ENCODE measurements at places on chromosomes 6 and 20. TPM values are rescaled to one million over a fixed set of nuclear protein-coding genes. Genes with fewer than 3 reads are reported as not detected.

DNA sequence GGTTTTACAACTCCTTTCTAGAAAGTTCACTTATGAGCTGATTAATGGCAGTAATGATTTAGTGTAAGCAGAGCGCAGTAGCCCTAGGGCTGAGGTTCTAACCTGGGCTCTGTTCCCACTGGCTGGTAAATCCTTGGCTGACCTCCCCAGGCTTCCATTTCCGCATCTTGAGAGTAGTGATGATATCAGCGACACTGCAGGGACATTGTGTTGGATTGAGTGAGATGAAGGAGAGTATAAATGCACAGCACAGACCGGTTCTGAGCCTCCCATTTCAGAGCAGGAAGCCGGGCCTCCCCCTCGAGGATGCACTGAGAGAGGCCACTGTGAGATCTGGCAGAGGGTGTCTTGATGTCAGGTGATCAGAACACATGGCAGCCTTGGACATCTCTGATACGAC is 477.2 kb upstream of the SULF2 start:
- no peaks in the 10 kb centered on the region for H3K4me1 ChIP-seq
- no peak overlapping the region for H3K4me3 ChIP-seq
- no peak overlapping the region for H3K27ac ChIP-seq
- no peaks in the 10 kb centered on the region for H3K36me3 ChIP-seq
- DNase-seq = no peak

DNA sequence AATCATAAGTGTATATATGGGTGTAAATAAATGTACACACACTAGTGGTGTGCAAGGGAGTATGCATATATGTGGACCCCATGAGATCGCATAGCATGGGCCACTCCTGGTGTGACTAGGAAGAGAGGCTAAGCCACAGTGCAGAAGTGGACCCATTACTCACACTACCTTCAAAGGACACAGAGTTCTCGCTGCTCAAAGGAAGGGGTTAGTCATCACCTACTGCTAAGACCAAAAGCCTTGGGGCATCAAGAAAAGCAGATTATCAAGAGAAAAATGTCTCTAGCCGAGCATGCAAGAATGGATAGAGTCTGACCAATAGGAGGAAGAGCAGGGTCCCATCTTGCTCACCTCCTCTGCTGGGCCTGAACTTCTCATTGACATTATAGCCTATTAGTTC is 195.5 kb downstream of the MAFB start:
- H3K4me1 ChIP-seq = no peaks in the 10 kb centered on the region
- no peak overlapping the region for H3K27ac ChIP-seq
- DNase-seq = no peak
- H3K4me3 ChIP-seq = no peak overlapping the region
- no peaks in the 10 kb centered on the region for H3K27me3 ChIP-seq

Gene TREM2
- 0.66 TPM for total RNA-seq

DNA sequence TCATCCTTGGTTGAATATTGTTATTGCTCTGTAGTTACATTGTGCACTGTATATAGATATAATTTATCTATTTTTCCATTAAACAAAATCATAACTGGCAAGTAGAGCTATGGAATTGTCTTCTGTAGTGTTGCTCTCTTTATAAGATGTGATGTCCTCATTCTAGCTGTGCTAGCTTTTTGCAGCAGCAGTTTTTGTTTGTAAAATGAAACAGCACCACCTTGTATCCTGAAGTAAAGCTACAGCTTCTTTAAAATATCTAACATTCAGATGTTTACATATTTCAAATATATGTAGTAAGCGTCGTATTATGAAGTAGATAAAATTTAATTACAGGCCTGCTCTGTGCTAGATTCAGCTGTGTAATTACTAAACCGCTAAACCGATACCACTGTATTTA is 328.8 kb upstream of the MANEA start:
- no peak for DNase-seq
- no peaks in the 10 kb centered on the region for H3K36me3 ChIP-seq
- no peaks in the 10 kb centered on the region for H3K4me1 ChIP-seq
- no peaks in the 10 kb centered on the region for H3K27me3 ChIP-seq

- H3K27me3 ChIP-seq = no peaks in the 10 kb centered on the region
- H3K36me3 ChIP-seq = no peaks in the 10 kb centered on the region
- no peak overlapping the region for H3K4me3 ChIP-seq
- no peak overlapping the region for H3K27ac ChIP-seq
- no peak for DNase-seq
These were observed 35.7 kb downstream of the MGME1 start for GRCh38 chr20:18004384-18005031.

GRCh38 chr6:125612345-125612846 is 137.0 kb upstream of the HEY2 start:
- H3K27ac ChIP-seq = peak overlapping the region; percentile 60
- no peak for DNase-seq
- no peaks in the 10 kb centered on the region for H3K36me3 ChIP-seq

Gene MTRF1L
- total RNA-seq = 30.9 TPM

- peaks cover 51% of the 10 kb centered on the region for H3K4me1 ChIP-seq
- no peak for DNase-seq
- H3K27me3 ChIP-seq = no peaks in the 10 kb centered on the region
- H3K27ac ChIP-seq = peak overlapping the region; percentile 60
- H3K4me3 ChIP-seq = no peak overlapping the region
- H3K36me3 ChIP-seq = peaks cover 49% of the 10 kb centered on the region
These were observed 46.1 kb upstream of the DSN1 start for GRCh38 chr20:36819659-36820058.

- peaks cover 14% of the 10 kb centered on the region for H3K4me1 ChIP-seq
- no peak for DNase-seq
- H3K36me3 ChIP-seq = no peaks in the 10 kb centered on the region
- no peak overlapping the region for H3K27ac ChIP-seq
- H3K27me3 ChIP-seq = peaks cover 98% of the 10 kb centered on the region
These were observed 4.9 kb downstream of the OVOL2 start for GRCh38 chr20:18052856-18053255.

Gene LRRN4
- 0.08 TPM for total RNA-seq

DNA sequence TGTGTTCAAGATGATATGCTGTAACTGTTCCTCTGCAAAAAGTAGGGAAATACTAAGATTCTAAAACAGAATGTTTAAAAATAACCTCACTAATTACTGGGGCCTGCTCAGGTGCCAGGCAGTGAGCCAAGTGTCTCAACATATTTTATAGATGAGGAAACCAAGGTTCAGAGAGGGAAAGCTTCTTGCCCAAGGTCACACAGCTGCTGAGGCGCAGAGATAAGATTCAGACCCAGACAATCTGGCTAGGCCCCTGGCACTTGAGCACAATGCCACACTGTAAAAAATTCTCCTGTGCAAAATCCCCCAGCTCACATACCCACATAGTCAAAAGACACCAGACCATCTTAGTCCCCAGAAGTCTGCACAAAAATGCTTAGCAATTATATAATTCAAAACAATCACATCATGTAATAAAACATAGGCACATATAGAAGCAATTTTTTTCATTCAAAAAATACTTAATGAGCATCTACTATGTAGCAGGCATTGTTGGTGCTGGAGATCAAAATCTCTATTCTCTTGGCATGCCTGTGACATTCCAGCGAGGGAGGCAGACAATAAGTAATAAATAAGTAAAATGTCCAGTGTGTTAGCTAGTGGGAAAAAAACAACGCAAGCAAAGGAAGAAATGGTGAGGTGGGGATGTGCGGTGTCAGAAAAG is 10.3 kb downstream of the PREX1 start:
- no peaks in the 10 kb centered on the region for H3K36me3 ChIP-seq
- no peaks in the 10 kb centered on the region for H3K27me3 ChIP-seq
- peaks cover 54% of the 10 kb centered on the region for H3K4me1 ChIP-seq
- DNase-seq = no peak
- H3K27ac ChIP-seq = peak overlapping the region; percentile 37

Measured in left ventricle myocardium inferior (tissue), 1 donor.